ENCODE measurements at places on chromosomes 2 and 18.

GRCh38 chr2:11850082-11850481, 103.7 kb downstream of the LPIN1 start:
- no peak for DNase-seq

GRCh38 chr2:213868526-213868925, 542.3 kb upstream of the VWC2L start:
- no peak for DNase-seq

GRCh38 chr2:240232264-240232915, 91.9 kb upstream of the OTOS start:
- no peak for DNase-seq

DNA sequence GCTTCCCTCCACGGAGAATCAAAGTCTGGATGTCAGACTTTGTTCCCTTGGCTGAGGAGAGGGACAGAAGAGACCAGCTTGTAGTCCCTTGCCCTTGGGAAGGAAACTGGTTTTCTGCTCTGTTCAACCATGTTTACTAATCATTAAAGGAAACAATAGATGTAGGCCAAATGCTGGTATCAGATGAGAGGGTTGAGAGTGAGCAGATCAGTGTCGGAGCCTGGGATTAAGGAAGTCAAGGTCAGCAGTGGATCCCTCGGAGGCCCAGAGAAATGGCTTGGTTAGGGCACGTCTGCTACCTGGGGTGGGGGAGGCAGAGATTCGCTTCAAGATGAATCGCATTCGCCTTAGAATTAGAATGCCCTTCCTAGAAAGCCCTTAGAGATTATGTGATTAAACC, 109.1 kb downstream of the MYCN start:
- no peak for DNase-seq

GRCh38 chr2:159617646-159618045, 1.3 kb upstream of the BAZ2B start:
- DNase-seq = no peak

DNA sequence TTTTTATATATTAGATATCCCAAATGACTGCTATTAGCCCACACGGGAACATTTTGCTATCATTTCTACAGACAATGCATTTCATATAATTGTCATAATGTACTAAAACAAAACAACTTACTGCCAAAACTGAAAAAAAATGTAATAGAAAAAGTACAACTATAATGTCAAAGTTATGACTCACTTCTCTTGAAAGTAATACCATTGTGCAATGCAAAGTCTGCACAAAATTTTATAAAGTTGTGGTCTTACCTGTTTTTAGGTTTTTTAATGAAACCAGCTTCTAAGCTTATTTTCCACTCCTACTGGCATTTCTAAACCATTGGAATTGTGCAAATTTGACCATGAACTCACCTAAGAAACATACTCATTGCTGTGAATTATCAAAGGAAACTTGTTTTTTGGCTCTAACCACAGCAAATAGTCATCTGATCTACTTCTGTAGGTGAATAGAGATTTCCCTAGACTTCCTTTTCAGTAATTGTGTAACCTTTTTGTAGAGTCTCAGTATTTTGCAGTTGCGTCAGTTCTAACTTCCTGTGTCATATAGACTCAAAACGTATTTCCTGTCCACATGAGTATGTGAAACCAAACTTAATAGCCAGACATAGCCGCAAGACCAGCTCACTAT, 31.9 kb upstream of the TFPI start:
- DNase-seq = peak; percentile 62

DNA sequence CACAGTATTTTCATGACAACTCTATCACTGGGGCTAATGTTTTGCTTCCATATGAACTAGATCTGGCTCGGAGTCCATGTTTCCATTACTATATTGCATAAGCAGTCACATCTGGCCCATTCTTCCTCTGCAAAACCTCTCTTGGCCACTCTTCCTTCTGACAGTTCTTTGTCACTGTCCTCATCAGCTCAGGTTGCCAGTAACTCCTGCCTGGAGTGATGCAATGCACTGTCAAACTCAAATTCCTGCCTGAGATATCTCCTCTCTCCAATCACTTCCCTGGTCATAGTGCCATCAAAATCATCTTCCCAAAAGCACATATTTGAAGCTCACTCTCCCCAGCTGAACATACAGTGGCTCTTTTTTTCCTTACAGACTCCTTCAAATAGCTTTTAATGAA, 66.1 kb downstream of the COLEC12 start:
- no peak for DNase-seq

GRCh38 chr2:5914811-5915611, 222.8 kb downstream of the SOX11 start:
- DNase-seq = no peak

DNA sequence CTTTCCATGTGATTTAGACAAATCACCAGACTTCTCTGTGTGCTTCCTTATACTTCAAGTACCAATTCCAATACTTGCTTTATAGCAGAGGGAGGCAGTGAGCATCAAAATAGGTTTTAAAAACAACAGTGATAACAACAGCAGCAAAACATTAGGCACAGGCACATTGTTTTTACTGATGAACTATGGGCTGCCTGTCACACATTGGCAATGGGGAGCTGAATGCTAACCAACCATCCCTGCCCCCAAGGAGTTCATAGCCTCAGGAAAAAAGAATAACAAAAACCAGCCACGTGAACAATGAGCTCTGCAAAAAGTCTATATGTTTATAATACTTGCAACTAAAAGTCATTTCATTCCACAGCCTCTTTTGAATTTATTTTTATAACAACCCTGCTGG, 287.9 kb upstream of the TRIB2 start:
- DNase-seq = no peak

DNA sequence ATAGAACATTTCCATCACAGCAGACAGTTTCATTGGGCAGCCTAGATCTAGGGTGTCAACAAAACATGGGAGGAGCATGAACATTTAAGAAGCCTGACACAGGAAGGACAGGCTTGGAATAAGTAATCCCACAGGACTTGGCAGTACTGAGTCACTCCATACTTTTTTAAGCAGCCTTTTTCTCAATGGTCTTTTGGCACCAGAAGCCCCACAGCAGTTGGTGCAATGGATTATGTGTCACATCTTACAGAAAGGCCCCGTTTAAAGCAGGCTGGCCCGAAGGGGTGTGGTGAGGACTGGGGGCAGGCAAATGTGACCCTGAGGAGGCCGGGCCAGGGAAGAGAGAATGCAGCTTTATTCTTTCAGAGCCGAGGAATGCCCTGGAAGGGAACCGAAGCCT, 26.6 kb downstream of the SPTBN1 start:
- peak; percentile 78 for DNase-seq

GRCh38 chr2:22557406-22557805, 827.6 kb upstream of the KLHL29 start:
- no peak for DNase-seq

DNA sequence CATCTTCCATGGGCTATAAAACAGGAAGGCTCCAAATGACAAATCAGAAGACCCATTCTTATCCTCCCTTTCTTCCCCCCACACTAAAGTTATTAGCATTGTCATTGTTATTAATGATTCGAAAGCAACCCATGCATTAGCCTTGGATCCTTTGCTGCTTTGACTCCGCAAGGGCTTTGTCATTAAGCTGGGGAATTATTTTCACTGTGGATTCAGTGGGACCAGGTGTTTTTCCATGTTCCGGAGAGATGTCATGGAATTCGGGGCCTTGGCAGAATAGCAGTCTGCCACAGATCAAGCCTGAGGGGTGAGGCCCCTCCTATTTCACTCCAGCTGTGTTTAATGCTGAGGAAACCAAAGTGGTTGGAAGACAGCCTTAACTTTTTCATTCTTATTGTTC, 357.1 kb downstream of the EN1 start:
- no peak for DNase-seq

DNA sequence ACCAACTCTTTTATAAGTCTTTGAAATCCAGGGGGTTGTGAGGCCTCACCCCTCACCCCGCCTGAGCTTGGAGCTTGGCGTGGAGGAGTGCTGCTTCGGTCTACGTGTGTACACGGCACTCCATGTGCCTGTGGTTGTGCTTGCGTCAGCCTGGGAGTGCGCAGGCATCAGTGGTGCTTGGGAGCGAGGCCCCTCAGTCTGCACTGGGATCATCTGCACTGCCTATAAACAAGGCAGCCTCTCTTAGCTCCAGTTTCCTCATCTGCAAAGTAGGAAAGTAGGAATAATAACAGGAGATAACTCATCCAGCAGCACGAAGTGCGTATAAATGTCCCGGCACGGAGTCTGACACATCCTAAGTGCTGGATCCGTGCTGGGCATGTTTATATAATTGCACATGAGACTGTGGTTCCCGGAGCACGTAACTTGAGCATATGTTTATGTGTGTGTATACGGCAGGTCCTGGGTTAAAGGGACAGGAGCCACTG, 1.2 kb downstream of the GYPC start:
- peak; percentile 0 for DNase-seq

- DNase-seq = no peak
These were observed 55.3 kb downstream of the RFTN2 start for GRCh38 chr2:197620133-197620532.

DNA sequence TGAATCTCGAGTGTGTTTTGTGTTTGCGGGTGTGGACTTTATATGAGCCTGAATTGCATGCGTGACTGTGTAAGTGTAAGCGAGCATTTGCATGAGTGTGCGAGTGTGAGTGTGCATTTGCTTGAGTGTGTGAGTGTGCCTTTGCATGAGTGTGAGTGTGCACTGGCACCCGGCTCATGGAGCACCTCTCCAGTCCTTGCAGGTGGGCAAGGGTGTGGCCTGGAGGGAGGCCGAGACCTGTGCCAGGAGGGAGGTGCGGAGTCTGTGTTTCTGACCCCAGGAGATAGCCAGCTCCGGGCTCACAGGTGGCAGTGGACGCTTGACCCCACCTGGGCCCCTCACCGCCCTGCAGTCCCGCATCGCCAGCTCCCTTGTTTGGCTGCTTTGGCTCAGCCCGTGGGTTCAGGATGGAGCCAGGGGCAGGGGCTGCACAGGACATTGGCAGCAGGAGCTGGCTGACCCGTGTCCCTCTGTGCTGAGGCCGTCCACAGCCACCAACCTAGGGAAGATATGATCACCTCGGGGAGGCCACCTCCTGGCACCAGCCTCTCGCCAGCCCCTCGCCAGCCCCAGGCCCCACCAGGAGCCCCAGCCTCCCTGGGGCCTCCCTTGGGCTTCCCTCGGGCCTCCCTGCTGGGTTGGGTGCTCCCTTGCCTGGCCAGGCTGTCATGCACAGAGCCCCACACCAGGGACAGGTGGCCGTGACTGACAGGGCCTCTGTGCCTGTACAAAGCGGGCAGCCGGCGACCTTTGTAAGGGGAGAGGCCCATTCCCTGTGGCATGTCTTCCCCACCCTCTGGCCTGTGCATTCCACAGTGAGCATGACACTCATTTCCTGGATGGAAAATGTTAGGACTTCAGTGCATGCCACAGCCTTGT, 81.6 kb downstream of the PTGR3 start:
- no peak for DNase-seq

GRCh38 chr2:39640107-39640506, 25.6 kb upstream of the TMEM178A start:
- DNase-seq = no peak

DNA sequence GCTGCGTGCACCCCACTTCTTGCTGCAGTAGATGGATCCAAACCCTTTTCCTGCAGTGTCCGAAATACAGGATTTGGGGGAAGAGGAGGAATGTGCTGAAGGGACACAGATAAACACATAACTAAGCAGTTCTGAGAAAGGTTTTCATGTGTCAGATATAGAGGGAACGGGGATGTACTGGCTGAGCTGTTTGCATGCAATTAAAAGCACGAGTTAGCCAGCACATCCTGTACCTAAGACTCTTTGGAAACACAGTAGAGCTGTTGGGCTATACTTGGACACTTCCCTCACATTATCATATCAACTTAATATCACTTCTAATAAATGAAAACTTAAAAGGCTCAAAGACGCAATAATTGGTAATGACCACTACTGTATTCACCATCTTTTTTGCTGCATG, 377.4 kb downstream of the XIRP2 start:
- no peak for DNase-seq

GRCh38 chr2:141109633-141110032, 1021.2 kb downstream of the LRP1B start:
- no peak for DNase-seq

DNA sequence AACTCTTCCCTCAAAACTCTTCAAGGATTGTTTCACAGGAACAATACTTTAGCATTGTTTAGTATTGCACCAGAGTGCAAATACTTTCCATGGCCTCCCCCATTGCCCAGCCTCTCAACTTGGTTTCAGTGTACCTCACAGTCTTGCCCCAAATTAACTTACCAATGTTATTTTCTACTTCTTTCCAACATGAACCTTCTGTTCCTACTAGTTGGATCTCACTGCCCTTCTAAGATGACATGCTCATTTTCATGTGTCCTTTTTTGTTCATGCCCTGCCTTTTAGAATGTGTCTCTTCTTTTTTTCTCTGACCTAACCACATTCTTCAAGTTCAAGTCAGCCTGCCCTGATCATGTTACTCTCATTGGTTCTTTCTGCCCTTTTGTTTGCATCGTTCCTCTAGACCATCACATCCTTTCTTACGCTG, 4.1 kb downstream of the SPATS2L start:
- no peak for DNase-seq

- DNase-seq = peak; percentile 22
These were observed 14.8 kb upstream of the SLC66A3 start for GRCh38 chr2:11140492-11140891.

GRCh38 chr2:189927823-189928222, 134.7 kb downstream of the MSTN start:
- DNase-seq = no peak

DNA sequence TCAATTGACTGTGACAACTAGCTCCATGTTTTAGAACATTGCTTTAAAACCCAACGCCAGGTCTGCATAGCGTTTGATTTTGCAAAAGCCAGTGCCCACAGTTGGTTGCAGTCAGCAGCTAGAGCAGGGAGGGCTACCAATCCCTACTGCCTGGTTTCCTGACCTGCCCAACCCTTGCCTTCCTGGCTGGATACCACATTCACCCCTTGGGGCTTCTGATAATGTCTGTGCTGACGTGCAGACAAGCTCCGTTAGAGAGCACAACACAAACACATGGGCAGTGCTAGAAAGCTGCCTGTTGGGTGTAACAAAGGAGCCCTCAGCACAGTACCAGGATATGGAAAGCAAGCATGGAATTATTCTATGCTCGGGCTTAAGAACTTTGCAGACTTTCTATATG, 71.4 kb upstream of the THSD7B start:
- no peak for DNase-seq

DNA sequence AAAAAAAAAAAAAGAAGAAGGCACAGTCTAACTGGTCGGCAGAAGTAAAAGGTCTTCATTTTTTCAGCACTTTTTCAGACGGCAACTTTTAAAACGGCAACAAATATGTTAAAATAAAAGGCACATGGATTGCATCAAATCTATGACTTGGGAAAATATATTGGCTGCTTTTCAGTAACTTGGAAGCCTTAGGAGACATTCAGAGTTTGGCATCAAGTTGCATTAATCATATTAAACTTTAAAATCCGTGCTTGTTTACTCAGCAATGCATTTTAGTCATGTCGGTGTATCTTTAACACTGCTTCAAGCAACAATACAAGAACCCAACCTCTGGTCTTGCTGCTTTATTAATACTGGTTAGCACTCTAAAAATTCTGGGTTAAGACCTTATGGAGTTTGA, 111.1 kb downstream of the MEP1B start:
- DNase-seq = no peak
